ENCODE measurements at places on chromosomes 16 and 17. TPM values are rescaled to one million over a fixed set of nuclear protein-coding genes. Genes with fewer than 3 reads are reported as not detected.

The SPNS3 gene
- total RNA-seq: 0.11 TPM

The DCTPP1 gene
- 95.3 TPM for total RNA-seq

The GNG13 gene
- total RNA-seq: not detected

The KRTAP17-1 gene
- not detected for total RNA-seq

The SCIMP gene
- not detected for total RNA-seq

The CD300H gene
- total RNA-seq: not detected

The CES1 gene
- 0.65 TPM for total RNA-seq

The HCRT gene
- not detected for total RNA-seq

The MPP3 gene
- 0.95 TPM for total RNA-seq

The CES2 gene
- 13.8 TPM for total RNA-seq

The COPZ2 gene
- 11.2 TPM for total RNA-seq

The CCL1 gene
- total RNA-seq: not detected

The TEX14 gene
- under 0.01 TPM for total RNA-seq

The ALDH3A1 gene
- 0.33 TPM for total RNA-seq

The TP53TG3F gene
- total RNA-seq: not detected

The ZNF594 gene
- 1.7 TPM for total RNA-seq

The OTOP3 gene
- not detected for total RNA-seq

The C16orf89 gene
- not detected for total RNA-seq

The TBX21 gene
- total RNA-seq: under 0.01 TPM

The TBC1D3C gene
- not detected for total RNA-seq

The CPHXL2 gene
- total RNA-seq: not detected

The RNFT1 gene
- 18.0 TPM for total RNA-seq

The DPEP2 gene
- total RNA-seq: 15.0 TPM

The PRSS36 gene
- total RNA-seq: 0.26 TPM

The KREMEN2 gene
- not detected for total RNA-seq

The PPM1E gene
- under 0.01 TPM for total RNA-seq

The KRT14 gene
- not detected for total RNA-seq

The NUBP2 gene
- 59.8 TPM for total RNA-seq

The TNS4 gene
- total RNA-seq: not detected

The RSPRY1 gene
- 44.0 TPM for total RNA-seq

The ATP1B2 gene
- not detected for total RNA-seq

The TNFRSF13B gene
- total RNA-seq: not detected
